Mammary epithelial cell (primary cell): ENCODE measurements at places on chromosomes 1 and 21. TPM values are rescaled to one million over a fixed set of nuclear protein-coding genes. Genes with fewer than 3 reads are reported as not detected.

MYBPH gene
- total RNA-seq, result not detected

CRYAA gene
- not detected in 2 replicates for total RNA-seq

KLHDC9 gene
- 2.4 and 3.0 TPM in 2 replicates for total RNA-seq

RBM11 gene
- total RNA-seq, result 1.3 TPM in 2 replicates

SLC44A3 gene
- total RNA-seq, result 4.4 and 6.4 TPM in 2 replicates

HES5 gene
- total RNA-seq, result not detected

CTSK gene
- 4.6 and 5.8 TPM in 2 replicates for total RNA-seq

LMOD1 gene
- total RNA-seq, result not detected in 2 replicates

CYP4Z1 gene
- not detected in 2 replicates for total RNA-seq
